ENCODE measurements at places on chromosomes 12 and 14.
A peak's percentile ranks its signal among the peaks of the same experiment; 100 is the strongest.

GRCh38 chr12:80847575-80847974 is 90.2 kb downstream of the LIN7A start:
- DNase-seq: no peak

- no peak for DNase-seq
Measured at GRCh38 chr12:81968421-81968820, 209.3 kb upstream of the PPFIA2 start.

DNA sequence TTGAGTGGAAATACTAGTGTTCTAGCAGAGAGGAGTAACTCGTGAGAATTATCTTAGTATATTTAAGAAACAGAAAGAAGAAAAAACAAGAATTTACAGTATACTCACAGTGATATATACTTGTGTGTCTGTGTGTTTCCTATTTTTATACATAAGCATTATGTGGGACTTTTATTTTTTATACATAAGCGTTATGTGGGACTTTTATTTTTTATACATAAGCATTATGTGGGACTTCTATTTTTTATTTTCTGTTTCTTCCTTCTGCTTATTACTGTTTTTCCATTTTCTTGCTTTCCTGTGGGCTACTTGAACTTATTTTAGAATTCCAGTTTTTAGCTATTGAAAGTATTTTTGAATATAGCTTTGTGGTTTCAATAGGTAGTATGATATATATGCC is 6.9 kb upstream of the ZNF140 start:
- no peak for DNase-seq

- peak; percentile 49 for DNase-seq
Measured at GRCh38 chr12:54394281-54394719, 9.8 kb upstream of the ZNF385A start.

DNA sequence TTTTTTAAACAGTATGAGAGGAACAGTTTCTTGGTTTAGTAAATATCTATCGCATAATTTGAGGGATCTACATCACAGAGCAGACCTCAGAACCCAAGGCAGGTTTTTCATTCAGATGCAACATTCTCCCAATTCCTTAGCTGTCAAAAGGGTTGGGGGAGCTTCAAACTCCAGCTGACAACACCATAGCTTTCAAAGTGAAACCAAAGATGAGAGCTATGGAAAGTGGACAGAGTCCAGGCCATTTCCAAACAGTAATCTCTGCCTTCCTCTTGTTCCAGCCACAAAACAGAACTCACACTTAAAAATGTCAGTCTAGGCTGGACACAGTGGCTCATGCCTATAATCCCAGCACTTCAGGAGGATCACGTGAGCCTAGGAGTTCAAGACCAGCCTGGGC is 87.8 kb downstream of the SPRING1 start:
- no peak for DNase-seq

- DNase-seq: no peak
Measured at GRCh38 chr12:26658991-26659390, 174.0 kb downstream of the ITPR2 start.

DNA sequence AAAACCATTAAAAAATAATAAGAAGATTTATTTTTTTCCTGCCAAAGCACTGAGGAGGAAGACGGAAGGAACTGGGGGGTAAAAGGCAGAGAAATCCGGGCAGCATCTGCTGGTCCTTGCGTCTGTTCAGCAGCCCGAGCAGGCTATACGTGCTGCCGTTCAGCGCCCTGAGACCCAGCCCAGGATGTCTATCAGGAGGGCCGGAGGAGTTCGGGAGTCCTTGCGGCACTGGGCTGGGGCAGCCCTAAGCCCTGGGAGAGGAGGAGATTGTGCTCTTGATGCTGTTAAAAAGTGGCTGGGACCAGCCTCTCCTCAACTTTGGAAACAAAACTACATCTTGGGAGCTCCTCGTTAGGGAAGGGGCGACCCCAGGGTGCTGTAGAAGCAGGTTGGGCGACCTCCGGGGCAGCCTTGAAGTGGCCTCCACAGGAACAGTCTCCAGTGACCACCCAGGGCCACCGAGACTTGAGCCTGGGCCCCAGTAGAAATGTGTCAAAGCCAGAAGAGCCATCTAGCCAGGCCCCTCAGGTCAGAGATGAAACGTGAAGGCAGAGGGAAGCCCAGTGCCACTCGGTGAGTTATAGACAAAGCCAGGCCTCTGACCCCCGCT is 14.3 kb downstream of the PGF start:
- DNase-seq: no peak

- no peak for DNase-seq
Measured at GRCh38 chr14:54219261-54220070, 177.3 kb upstream of the CDKN3 start.

- DNase-seq: no peak
Measured at GRCh38 chr12:89782807-89783206, 74.2 kb upstream of the ATP2B1 start.

DNA sequence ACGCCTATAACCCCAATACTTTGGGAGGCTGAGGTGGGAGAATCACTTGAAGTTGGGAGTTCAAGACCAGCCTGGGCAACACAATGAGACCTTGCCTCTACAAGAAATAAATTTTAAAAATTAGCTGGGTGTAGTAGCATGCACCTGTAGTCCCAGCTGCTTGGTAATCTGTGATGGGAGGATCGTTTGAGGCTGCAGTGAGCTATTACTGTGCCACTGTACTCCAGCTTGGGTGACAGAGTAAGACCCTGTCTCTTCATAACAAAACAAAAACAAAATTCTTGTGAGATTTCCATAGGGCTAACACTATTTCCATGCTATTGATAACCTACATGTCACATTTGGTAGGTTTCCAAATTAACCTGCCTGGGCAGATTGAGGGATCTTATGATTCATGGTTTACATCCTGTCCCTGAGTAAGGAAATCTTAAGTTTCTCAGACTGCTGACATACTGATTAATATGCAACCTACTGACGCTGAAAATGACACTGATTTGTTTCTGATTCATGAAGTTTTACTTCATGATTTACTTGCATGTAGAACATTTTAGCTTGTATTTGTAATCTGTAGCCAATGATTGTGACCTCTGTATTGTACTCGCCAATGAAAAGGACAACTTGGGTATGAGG is 15.9 kb downstream of the ATP6V1D start:
- no peak for DNase-seq

- no peak for DNase-seq
Measured at GRCh38 chr12:60710246-60710645, 1114.4 kb downstream of the SLC16A7 start.

GRCh38 chr12:122899887-122900286 is 4.0 kb upstream of the VPS37B start:
- DNase-seq: no peak

DNA sequence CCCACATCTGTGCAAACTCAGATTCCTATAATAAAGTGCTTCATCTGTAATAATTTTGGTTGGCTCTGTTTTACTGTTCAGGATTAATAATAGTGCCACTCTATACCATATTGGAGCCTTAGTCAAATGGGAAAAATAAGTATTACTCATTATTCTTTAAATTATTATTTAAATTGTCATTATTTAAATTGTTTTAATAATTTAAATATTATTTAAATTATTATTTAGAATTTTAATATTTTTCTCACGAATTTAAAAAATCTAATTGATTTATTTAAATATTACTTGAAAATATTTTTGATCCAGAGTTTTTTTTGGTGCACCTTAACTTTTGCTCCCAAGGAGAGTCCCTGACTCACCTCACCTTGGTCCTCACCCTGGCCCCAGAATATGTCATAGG is 245.7 kb upstream of the MDGA2 start:
- DNase-seq: no peak

DNA sequence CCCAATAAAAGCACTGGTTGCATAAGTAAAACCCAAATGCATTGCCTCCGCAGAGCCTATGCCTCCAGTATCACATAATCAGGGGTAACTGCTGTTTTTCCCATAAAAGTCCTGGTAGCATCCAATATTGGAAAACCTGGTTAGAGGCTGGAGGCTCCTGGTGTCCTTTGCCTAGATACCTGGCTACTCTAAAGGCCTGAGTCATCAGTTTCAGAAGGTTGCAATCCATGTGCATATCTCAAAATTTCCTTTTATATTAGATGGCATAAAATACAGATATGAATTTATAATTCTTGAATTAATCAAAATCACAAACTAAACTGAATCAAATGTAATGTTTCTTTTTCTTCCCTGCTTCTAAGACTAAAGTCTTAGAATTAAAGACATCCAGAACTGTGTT is 164.2 kb upstream of the DCN start:
- no peak for DNase-seq

DNA sequence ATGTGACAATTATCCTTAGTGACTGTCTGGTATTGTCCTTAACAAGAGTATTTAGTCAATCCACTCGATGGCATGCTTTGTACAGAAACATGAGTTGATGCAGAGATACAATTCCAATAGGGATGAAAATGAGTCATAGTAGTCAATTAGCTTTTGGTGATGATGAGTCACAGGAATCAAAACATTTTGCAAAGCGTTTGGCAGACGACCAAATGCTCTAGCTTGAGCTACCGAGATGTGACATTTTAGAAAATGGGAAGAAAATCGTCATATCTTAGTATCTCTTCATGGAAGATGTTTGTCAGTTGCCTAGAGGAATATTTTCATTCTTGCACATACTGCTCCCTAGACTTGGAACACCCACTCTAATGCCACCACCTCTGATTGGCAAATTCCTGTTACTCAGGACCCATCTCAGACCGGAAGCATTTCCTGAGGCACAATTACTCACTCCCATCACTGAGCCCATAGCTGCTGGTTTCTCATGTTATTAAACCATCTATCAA is 95.0 kb downstream of the LMNTD1 start:
- DNase-seq: no peak

DNA sequence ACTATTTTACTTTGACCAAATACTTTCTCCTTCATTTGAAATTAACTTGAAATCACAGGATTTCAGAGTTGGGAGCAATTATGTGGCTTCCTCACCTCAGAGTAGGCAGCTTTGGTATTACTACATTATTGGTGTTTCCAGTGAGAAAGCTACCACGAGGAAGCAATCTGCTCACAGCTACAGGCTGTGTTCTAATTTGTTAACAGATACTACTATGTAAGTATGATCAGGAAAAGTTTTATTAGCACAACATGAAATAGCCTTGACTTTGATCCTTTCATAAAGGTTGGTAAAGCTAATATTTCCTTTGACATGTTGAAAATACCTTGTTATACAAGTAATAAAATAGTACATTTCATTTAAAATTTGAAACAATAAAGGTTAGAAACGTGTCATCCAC is 30.6 kb downstream of the TAOK3 start:
- no peak for DNase-seq

- DNase-seq: no peak
Measured at GRCh38 chr14:72643317-72643801, 250.5 kb downstream of the DPF3 start.

DNA sequence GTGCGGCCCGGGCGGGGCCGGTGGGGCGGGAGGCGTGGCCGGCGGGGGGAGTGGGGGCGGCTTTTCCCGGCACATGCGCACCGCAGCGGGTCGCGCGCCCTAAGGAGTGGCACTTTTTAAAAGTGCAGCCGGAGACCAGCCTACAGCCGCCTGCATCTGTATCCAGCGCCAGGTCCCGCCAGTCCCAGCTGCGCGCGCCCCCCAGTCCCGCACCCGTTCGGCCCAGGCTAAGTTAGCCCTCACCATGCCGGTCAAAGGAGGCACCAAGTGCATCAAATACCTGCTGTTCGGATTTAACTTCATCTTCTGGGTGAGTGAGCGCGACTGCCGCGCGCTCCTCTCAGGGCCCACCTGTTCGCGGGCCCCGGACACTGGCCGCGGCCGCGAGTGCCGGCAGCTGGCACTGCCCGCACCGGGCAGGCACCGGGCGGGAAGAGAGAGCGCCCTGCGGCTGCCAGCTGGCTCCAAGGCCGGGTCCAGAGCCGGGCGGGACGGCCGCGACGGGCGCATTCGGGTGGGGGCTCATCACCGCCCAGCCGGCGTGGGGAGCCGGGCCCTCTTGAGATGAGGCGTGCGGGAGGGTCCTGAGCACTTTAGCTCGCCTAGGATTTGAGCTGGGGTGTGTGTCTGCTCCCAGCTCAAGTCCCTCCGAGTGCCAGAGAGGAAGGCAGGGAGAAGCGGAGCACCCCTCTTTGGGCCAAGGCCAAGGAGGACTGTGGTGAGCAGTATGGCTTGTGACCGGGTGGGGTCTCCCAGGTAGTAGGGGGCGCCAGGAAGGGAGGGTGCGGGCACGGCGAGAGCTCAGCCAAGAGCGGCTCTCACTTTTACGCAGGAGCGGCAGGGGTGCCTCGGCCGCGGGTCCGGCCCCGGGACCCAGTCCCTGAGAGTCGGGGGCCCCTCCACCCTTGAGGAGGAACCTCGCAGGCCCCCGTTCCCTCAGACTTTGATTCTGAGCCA is at the start of gene CD9:
Gene CD9 (plus strand): TSS at position 145 of the 957 bp plus-strand sequence. CDS start 100 bp downstream, at position 245.
- peak; percentile 40 for DNase-seq

- no peak for DNase-seq
Measured at GRCh38 chr14:46861753-46862152, 210.2 kb upstream of the RPL10L start.

GRCh38 chr12:47488888-47489287 is 216.9 kb downstream of the RPAP3 start:
- DNase-seq: no peak

GRCh38 chr14:58866391-58866790 is 228.6 kb downstream of the DACT1 start:
- DNase-seq: no peak

DNA sequence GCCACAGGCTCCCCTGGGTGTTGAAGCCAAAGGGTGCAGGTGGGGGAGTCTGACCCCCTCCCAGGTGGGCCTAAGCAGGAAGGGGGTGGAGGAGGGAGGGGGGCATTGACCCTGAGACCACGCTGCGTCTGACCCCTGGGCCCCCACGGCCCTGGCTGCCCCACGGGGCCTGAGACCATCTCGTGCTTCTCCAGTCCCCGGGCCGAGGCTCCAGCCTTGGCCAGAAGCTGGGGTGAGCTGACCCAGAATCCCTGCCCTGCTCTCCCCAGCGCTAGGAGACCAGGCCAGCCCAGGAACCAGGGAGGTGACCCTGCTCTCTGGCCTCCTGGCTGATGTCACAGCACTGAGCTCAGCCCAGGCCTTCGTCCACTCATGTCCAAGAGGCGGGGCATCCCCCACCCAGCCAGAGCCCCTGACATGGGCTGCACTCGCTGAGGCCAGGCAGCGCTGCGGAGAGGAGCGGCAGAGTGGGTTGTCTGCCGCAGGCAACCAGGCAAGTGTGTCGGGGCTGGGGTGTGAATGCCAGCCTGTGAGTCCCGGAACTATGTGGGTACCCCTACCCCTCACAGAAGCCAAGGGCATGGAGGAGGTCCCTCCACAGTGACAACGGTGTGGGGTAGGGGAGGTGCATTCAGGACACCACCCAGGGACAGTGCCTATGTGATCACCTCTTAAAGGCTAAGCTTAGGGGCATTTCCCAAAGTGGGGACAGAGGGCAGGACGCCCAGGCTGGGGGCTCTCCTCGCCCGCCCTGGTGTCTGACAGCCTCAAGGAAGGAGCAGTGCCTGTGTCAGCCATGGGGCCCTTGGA is 6.3 kb downstream of the TRMT61A start:
- no peak for DNase-seq

GRCh38 chr12:57569858-57570257 is 20.0 kb downstream of the KIF5A start:
- DNase-seq: no peak

DNA sequence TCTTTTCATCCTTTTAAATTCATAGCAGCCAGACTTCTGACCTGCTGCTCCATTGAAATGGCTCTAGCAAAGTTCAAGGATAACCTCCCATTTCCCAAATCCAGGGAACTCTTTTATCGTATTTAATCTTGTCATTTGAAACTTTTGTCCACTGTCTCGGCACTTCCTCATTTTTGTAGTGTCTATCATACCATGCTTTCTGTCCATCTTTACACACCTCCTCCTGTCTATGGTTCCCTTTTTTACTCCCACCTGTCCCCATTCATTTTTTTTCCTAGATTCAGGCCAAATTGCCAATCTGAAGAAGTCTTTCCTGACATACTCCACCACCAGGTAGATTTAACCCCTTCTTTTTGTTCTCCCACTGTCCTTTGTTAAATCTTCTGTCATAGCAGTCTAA is 31.0 kb downstream of the NFYB start:
- DNase-seq: no peak
